ENCODE measurements at places on chromosomes 3 and 15. TPM values are rescaled to one million over a fixed set of nuclear protein-coding genes. Genes with fewer than 3 reads are reported as not detected.
A peak's percentile ranks its signal among the peaks of the same experiment; 100 is the strongest.

GRCh38 chr3:21715662-21716061 lies 35.3 kb downstream of the ZNF385D start:
- DNase-seq, result no peak

GRCh38 chr15:66233487-66234415 lies 19.8 kb downstream of the MEGF11 start:
- peak; percentile 29 for DNase-seq

GRCh38 chr15:51105430-51106016 lies 10.8 kb upstream of the TNFAIP8L3 start:
- no peak for DNase-seq

- no peak for DNase-seq
These were observed 83.2 kb downstream of the COL8A1 start for GRCh38 chr3:99721633-99722007.

HIGD2B gene
- not detected for total RNA-seq

DNA sequence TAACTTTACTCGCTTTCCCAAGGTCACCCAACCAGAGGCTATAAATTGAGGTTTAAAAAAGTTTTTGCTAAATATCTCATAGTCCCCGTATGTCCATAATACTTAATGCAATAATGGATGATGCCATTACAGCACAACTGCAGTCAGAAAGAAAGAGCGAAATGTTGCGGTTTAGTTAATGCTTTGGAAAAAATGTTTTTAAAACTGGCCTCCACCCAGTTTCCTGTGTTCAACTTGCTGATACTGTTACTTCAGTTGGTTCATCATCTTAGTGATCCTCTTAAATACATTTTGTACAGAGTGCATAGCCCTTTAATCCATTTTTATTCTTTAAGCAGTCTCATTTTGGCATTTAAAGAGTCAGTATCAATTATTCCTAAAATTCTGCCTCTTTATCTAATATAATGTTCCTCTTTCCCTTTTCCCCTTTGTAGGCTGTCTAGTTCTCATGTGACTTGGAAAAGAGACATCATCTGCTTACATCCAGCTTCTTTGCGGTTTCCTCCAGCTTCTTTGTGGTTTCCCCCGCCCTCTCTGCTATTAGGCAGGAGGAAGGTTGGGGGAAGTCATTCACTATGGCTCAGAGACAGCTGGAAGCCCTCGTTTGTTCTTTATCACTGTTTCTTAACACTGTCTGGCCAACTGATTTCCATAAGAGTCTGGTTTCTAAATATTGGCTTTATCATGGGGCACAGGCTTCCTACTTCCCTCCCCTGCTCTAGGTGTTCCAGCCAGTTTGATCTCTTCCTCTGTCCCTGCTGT lies 154.3 kb downstream of the GOLIM4 start:
- DNase-seq, result peak; percentile 97

SAXO2 gene
- total RNA-seq, result 0.58 TPM

DNA sequence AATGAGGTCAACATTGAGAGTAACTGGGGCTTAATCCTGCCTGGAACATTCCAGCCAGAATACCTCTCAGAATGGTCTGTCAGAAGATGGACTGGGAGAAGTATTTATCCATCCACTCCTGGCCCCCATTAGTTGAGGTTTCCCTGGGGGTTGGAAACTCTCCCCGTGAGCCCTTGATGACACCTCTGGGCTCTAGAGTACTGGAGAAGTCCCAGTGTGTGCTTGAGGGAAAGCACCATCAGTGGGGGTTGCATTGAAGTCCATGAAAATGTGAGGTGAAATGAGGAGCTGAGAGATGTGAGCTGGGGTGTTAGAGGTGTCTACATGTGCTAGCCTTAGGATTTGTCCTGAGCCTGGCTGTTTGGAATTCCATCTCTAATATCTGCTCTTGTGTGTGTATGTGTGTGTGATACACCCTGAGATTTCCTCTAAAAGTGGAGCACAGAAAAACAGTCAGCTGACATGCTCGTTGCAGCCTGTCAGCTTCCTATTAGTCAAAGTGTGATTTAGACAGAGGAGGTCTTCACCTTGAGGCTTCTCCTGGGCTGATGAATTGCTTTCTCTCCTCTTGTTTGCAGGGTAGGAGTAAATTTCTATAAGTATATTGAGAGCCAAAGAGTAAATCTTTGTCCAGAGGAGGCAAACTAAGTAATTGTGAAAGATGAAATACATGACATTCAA lies 67.6 kb downstream of the NR1D2 start:
- no peak for DNase-seq

All from H4 (cell line).